ENCODE measurements at places on chromosomes 3 and 15. TPM values are rescaled to one million over a fixed set of nuclear protein-coding genes. Genes with fewer than 3 reads are reported as not detected.

The ZNF774 gene
- 2.7 TPM for total RNA-seq

- H3K4me1 ChIP-seq = peaks cover 7% of the 10 kb centered on the region
- H3K4me3 ChIP-seq = no peak overlapping the region
- H3K27ac ChIP-seq = no peak overlapping the region
- H3K27me3 ChIP-seq = no peaks in the 10 kb centered on the region
Measured at GRCh38 chr15:69496001-69496400, 43.4 kb downstream of the RPLP1 start.

- peaks cover 14% of the 10 kb centered on the region for H3K4me1 ChIP-seq
- no peak for DNase-seq
- H3K27me3 ChIP-seq = peaks cover 6% of the 10 kb centered on the region
Measured at GRCh38 chr3:41418961-41419691, 219.8 kb downstream of the CTNNB1 start.

The PEX5L gene
- 0.25 TPM for total RNA-seq

- H3K4me1 ChIP-seq = peaks cover 5% of the 10 kb centered on the region
- no peak overlapping the region for H3K4me3 ChIP-seq
- DNase-seq = peak; percentile 70
- H3K36me3 ChIP-seq = no peaks in the 10 kb centered on the region
Measured at GRCh38 chr15:67456677-67457529, 64.0 kb upstream of the C15orf61 start.
